ENCODE measurements at places on chromosomes 6 and 20.

GRCh38 chr6:5634525-5634924 is 372.2 kb downstream of the NRN1 start:
- DNase-seq = no peak

- DNase-seq = no peak
Observed at GRCh38 chr6:82076916-82077315, 170.6 kb downstream of the IBTK start.

- no peak for DNase-seq
Observed at GRCh38 chr6:111339294-111339693, 143.7 kb downstream of the REV3L start.

DNA sequence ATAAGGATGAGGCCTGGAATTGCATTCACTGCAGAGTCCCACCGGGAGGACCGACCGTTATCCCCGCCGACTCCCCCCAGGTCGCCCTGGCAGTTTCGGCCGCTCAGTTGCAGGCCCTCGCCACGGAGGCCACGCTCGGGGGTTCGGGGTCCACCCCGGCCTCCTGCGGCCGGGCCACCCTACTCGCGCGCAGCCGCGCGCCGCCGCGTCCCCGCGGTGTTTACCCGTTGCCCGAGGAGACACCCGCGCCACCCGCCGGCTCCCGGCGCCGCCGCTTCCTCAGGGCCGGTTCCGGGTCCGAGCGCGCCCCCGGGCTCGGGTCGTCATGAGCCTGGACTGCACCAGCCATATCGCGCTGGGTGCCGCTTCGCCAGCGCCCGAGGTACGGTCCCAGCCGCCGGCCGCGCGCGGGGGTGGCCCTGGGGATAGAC is at the start of gene CCDC170:
Gene CCDC170, plus strand, starts transcription at position 214 of the 431 bp plus-strand sequence. Its CDS starts 112 bp downstream, at position 326.
- DNase-seq = peak; percentile 39

DNA sequence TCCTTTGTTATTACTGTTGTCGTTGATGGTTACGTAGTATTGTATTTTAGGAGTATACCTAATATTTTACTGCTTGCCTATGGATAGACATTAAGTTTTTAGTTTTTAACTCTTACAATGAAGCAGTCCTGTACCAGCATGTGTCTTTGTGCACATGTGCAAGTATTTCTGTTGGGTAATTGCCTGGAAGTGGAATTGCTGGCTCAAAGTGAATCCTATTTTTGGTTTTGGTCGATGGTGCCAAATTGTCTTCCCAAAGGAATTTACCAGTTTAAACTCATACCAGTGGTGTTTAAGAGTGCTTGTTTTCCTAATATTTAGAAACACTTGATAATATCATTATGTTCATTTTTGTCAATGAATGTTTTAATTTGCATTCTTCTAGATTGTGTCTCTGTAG is 75.5 kb downstream of the ANKS1A start:
- no peak for DNase-seq
